ENCODE measurements at places on chromosomes 2 and 18. TPM values are rescaled to one million over a fixed set of nuclear protein-coding genes. Genes with fewer than 3 reads are reported as not detected.

Gene MC4R
- total RNA-seq = not detected

Gene TBC1D8
- 1.4 TPM for total RNA-seq

Gene IL36B
- total RNA-seq = not detected

Gene SLC19A3
- total RNA-seq = not detected

Gene CYP27A1
- total RNA-seq = not detected

Gene AFF3
- total RNA-seq = 5.7 TPM

Gene KCNJ13
- total RNA-seq = not detected

Gene SLC4A5
- total RNA-seq = 0.93 TPM

Gene PIEZO2
- not detected for total RNA-seq

Gene FSIP2
- total RNA-seq = 0.21 TPM

Gene TDRD15
- not detected for total RNA-seq

Gene ANTXR1
- 0.09 TPM for total RNA-seq

Gene STK16
- total RNA-seq = 31.7 TPM

Data from activated CD4-positive, alpha-beta T cell treated with anti-CD3 and anti-CD28 coated beads, Interleukin-2, amount 10 ng/mL, durations not matched to agents 24 days and 14 days (primary cell).